AG08396 (cell line): ENCODE measurements at places on chromosomes 2 and 18.
A peak's percentile ranks its signal among the peaks of the same experiment; 100 is the strongest.

DNA sequence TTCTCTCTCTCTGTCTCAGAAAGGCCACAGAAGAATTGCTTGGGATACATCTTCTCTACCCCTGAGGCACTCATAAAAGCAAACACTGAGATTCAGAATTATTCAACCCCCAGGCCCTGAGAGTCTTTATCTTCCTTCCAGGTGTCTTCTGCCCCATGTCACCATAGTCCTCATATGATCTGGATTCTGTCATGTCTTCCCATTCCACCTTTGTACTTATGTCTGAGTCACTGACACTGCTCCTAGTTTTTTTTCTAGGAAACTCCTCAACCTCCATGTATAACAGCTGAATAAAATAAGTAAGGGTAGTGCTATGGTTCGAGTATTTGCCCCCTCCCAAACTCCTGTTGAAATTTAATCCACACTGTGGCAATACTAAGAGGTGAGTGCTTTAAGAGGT is 11.6 kb downstream of the HIBCH start:
- no peak for DNase-seq

GRCh38 chr2:207875473-207876212 is 105.9 kb upstream of the FZD5 start:
- no peak for DNase-seq

GRCh38 chr2:127067620-127068350 is 39.2 kb downstream of the BIN1 start:
- DNase-seq, result peak; percentile 74

GRCh38 chr2:85926931-85927661 is 38.3 kb upstream of the ST3GAL5 start:
- DNase-seq, result no peak

- no peak for DNase-seq
These were observed 51.1 kb downstream of the WDFY1 start for GRCh38 chr2:223894009-223894408.

GRCh38 chr2:6812857-6813530 is 52.7 kb downstream of the CMPK2 start:
- no peak for DNase-seq

DNA sequence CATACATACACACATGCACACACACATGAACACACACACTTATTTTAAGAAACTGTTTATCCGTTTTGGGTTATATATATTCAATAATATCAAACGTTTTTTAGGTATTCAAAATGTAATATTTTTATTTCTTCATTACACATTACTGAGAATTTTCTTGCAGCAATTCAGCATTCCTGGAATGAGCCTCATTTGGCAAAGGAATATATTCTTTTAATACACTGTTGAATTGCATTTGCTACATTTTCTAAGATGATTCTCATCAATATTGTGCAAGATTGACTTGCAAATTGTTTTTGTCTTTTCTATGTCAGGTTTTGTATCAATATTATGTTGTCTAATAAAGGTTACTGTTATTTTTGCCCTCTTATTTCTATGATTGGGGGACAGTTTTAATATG is 276.1 kb upstream of the CYP26B1 start:
- DNase-seq, result peak; percentile 19

GRCh38 chr18:23181547-23181946 is 46.3 kb downstream of the CABLES1 start:
- DNase-seq, result no peak

DNA sequence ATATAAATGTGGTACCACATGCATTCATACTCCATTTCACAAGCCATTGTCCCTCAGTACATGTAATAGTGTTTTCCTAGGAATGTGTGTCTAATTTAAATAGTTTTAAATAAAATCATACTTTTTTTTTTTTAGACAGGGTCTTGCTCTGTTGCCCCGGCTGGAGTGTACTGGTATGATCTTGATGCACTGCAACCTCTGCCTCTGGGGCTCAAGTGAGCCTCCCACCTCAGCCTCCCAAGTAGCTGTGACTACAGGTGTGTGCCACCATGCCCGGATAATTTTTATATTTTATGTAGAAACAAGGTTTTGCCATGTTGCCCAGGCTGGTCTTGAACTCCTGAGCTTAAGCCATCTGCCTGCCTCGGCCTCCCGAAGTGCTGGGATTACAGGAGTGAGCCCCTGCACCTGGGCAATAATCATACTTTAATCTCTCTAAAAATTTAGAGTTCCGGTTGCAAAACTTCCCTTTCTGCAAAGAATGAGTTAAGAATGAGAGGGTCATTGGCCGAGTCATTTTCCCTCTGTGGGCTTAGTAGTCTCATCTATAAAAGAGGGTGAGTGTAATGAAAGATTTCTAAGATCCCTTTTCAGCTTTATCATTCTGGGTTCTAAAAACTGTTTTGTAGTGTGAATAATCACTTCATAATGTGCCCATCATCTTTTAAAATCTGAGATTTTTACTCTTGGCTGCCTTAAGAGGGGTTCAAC is 116.0 kb upstream of the PELI1 start:
- no peak for DNase-seq

DNA sequence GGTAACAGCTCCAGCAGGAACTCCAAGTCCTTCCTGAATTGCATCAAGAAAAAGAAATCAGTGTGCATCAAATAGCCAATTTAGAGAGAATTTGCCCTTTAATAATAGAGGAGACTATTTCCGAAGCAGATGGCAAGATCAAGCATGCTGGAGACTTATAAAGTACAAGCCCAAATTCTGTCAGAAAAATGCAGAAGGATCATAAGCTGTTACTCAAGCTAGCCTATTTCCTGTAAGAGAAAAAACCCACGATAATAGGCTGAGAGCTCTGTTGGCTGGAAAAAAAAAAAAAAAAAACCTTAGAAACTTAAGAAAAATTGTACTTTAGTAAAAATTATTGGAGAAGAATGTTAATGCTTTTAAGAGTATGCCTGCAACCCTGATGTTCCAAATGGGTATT is 24.4 kb upstream of the ITM2C start:
- no peak for DNase-seq

DNA sequence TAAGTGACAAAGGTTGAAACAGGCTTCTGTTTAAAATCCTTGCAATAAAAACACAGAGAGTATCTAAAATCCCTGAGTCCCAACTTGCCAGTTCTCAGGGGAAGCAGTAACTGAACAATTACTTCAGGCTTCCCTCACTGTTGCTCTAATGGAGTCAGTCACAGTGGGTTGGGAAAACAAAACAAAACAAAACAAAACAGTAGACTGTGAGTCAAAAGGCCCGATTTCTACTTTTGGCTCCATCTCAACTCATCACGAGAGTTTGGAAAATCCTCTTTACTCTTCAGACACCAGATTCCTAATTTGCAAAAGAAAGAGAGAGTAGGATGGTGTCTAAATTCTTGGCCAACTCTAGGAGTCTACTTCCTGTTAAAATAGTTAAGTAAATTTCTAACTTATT is 1.1 kb downstream of the FSHR start:
- DNase-seq, result no peak
